ENCODE measurements at places on chromosomes 1 and 21. TPM values are rescaled to one million over a fixed set of nuclear protein-coding genes. Genes with fewer than 3 reads are reported as not detected.

The OR2T33 gene
- total RNA-seq, result not detected

The RBM34 gene
- total RNA-seq, result 58.9 TPM

The GREM2 gene
- 5.6 TPM for total RNA-seq

The ZBTB8B gene
- under 0.01 TPM for total RNA-seq

The KIAA0040 gene
- 1.1 TPM for total RNA-seq

The SFN gene
- total RNA-seq, result under 0.01 TPM

The SNX7 gene
- 78.9 TPM for total RNA-seq

The TACSTD2 gene
- total RNA-seq, result 0.29 TPM

The BTBD19 gene
- 21.4 TPM for total RNA-seq

The ZSWIM5 gene
- total RNA-seq, result 0.36 TPM

The S100A12 gene
- total RNA-seq, result not detected

The FH gene
- 97.8 TPM for total RNA-seq

DNA sequence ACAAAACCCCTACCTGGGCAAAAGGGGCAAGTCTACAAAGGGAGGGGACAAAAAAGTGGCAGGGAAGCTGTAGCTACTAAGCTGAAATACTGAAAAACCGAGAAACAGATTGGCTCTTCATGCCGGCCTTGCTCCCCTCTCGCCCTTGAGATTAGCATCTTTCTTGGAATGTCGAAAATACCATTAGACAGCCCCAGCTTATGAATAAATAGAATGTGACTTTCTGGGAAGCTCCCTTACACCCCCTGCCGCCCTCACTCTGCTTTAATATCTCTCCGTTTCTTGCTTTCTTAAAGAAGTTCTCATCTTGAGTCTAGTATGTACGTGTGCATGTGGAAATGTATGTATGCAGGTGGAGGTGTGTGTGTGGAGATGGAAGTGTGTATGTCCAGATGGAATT lies 14.1 kb downstream of the TRAF3IP3 start:
- no peaks in the 10 kb centered on the region for H3K27me3 ChIP-seq
- H3K4me3 ChIP-seq, result peak overlapping the region; percentile 18
- H3K27ac ChIP-seq, result peak overlapping the region; percentile 93
- DNase-seq, result no peak
- no peaks in the 10 kb centered on the region for H3K36me3 ChIP-seq

DNA sequence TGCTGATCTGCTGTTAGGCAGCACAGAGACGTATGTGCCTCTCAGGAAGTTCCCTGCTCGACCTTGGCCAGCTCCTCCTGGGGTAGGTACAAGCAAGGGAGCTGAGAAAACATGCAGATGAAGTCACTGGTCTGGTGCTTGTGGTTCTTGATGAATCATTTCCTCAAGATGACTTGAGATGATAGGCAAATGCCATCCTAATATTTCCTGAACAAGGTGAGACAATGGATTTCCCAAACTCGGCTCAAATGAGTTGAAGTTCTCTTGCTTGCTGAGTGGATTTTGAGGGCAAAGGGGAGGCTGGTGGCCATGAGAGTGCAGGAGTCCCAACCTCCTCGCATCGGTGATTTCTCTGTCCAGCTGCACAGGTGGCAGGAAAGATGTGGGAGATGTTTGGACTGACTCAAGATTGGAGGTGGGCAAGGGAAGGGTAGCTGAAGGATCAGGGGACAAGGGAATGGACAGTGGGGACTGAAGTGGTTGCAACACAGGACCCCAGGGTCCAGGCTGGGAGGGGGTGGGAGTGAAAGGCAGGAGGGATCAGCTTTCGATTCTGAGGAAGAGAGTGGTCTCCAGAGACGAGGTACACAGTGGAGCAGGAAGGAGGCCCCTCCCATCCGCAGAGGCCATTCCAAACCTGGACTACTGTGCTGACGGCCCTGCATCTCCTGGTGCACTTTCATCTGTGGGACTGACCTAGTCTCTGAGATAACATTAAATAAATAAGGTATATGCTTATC lies 63.9 kb downstream of the CAPN2 start:
- peaks cover 40% of the 10 kb centered on the region for H3K4me1 ChIP-seq
- H3K4me3 ChIP-seq, result no peak overlapping the region
- no peaks in the 10 kb centered on the region for H3K27me3 ChIP-seq
- H3K27ac ChIP-seq, result peak overlapping the region; percentile 48
- DNase-seq, result no peak

DNA sequence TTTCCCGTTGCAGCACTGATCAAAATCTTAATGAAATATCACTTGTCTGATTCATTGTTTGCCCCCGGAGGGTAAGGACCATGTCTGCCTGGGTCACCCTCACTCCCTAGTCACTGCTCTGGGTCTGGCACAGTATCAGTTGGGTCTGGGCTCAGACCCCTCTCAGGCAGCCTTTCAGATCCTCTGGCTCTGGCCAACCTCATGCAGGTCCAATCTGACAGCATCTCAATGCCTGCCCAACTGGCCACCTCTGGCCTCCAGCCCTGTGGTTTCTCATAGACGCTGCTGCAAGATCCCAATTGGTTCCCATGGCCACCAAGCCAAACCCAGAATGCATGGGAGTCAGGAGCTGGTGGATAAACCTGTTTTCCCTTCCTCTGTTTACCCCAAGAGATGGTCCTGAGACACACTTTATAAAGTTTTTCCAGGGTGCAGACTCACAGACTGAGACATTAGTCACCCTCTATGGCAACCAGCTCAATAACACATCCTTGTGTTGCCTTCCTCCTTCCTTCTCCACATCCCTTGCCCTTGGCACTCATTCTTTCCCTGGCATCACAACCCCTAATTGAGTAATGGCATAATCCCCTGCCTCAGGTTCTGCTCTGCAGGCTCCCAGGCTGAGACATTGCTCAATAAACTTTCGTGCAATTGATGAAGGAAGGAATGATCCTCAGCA lies 199.2 kb downstream of the GRIK3 start:
- no peaks in the 10 kb centered on the region for H3K36me3 ChIP-seq
- no peak overlapping the region for H3K4me3 ChIP-seq
- H3K27me3 ChIP-seq, result no peaks in the 10 kb centered on the region
- H3K27ac ChIP-seq, result no peak overlapping the region

DNA sequence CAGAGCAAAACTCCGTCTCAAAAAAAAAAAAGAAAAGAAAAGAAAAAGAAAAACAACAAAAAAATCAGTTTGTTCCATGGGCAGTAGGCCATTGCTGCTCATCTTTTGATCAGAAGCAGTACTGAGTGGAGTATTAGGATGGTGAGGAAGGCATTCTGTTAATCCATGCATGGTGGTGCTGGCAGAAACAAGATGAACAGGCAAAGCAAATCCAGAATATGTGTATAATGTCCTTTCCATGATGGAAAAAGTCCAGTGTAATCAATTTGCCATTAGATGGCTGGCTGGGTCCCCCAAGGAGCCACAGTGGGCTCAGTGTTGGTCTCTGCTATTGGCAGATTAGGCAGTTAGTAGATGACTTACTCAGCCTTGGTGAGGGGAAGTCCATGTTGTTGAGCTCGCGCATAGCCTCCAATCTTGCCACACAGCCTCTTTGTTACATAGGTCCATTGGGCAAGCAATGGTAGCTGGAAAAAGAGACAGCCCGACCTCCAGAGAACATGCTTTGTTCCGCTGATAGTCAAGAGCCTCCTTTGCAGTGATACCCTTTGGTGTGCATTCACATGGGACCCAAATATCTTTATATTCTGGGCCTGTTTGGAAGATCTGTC lies 23.3 kb downstream of the H3-3A start:
- no peak overlapping the region for H3K27ac ChIP-seq
- no peak overlapping the region for H3K4me3 ChIP-seq
- peak; percentile 54 for DNase-seq
- H3K36me3 ChIP-seq, result no peaks in the 10 kb centered on the region
- H3K4me1 ChIP-seq, result peaks cover 4% of the 10 kb centered on the region
- no peaks in the 10 kb centered on the region for H3K27me3 ChIP-seq

GRCh38 chr1:167555971-167556714 lies 2.6 kb upstream of the CREG1 start:
- H3K27me3 ChIP-seq, result peaks cover 3% of the 10 kb centered on the region
- H3K4me3 ChIP-seq, result no peak overlapping the region
- no peaks in the 10 kb centered on the region for H3K36me3 ChIP-seq
- DNase-seq, result peak; percentile 87
- H3K27ac ChIP-seq, result no peak overlapping the region

- H3K4me1 ChIP-seq, result peaks cover 28% of the 10 kb centered on the region
- no peaks in the 10 kb centered on the region for H3K27me3 ChIP-seq
- no peak overlapping the region for H3K27ac ChIP-seq
- no peak overlapping the region for H3K4me3 ChIP-seq
- no peaks in the 10 kb centered on the region for H3K36me3 ChIP-seq
Measured at GRCh38 chr1:64909031-64909430, 57.3 kb downstream of the JAK1 start.

GRCh38 chr1:53735261-53735660 lies 3.7 kb downstream of the GLIS1 start:
- DNase-seq, result peak; percentile 37
- no peak overlapping the region for H3K4me3 ChIP-seq
- peaks cover 77% of the 10 kb centered on the region for H3K4me1 ChIP-seq

- H3K4me1 ChIP-seq, result no peaks in the 10 kb centered on the region
- no peaks in the 10 kb centered on the region for H3K27me3 ChIP-seq
- H3K4me3 ChIP-seq, result no peak overlapping the region
- H3K27ac ChIP-seq, result no peak overlapping the region
- no peak for DNase-seq
Measured at GRCh38 chr21:26227130-26227529, 56.6 kb upstream of the APP start.

- no peaks in the 10 kb centered on the region for H3K36me3 ChIP-seq
- H3K4me3 ChIP-seq, result no peak overlapping the region
- no peak overlapping the region for H3K27ac ChIP-seq
- DNase-seq, result peak; percentile 36
Measured at GRCh38 chr1:182120411-182121258, 59.1 kb upstream of the ZNF648 start.

GRCh38 chr1:188089461-188089860 lies 1260.7 kb downstream of the PLA2G4A start:
- no peaks in the 10 kb centered on the region for H3K36me3 ChIP-seq
- no peak for DNase-seq
- peaks cover 6% of the 10 kb centered on the region for H3K4me1 ChIP-seq
- H3K27me3 ChIP-seq, result no peaks in the 10 kb centered on the region
- H3K4me3 ChIP-seq, result no peak overlapping the region

- DNase-seq, result no peak
- no peaks in the 10 kb centered on the region for H3K27me3 ChIP-seq
- H3K36me3 ChIP-seq, result no peaks in the 10 kb centered on the region
- no peaks in the 10 kb centered on the region for H3K4me1 ChIP-seq
Measured at GRCh38 chr1:213457733-213458132, 406.7 kb downstream of the RPS6KC1 start.

- no peaks in the 10 kb centered on the region for H3K27me3 ChIP-seq
- no peak for DNase-seq
- no peaks in the 10 kb centered on the region for H3K4me1 ChIP-seq
- no peaks in the 10 kb centered on the region for H3K36me3 ChIP-seq
- H3K27ac ChIP-seq, result no peak overlapping the region
Measured at GRCh38 chr1:160924791-160925651, 29.6 kb downstream of the ITLN2 start.

DNA sequence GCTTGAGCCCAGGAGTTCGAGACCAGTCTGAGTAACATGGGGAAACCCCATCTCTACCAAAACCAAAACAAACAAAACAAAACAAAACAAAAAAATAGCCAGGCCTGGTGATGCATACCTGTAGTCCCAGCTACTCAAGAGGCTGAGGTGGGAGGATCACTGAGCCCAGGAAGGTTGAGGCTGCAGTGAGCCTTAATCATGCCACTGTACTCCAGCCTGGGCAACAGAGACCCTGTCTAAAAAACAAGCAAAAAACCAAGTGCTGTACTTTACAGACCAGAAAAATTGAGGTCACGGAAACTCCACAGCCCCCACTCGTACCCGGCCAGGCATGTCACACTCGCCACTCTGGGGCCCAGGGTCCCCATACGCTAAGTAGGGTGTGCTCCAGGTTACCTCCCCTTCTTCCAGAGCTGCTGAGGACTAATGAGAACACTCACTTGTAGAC lies 22.9 kb downstream of the ATP2B4 start:
- H3K4me3 ChIP-seq, result no peak overlapping the region
- peak overlapping the region; percentile 30 for H3K27ac ChIP-seq

- H3K36me3 ChIP-seq, result no peaks in the 10 kb centered on the region
- no peak overlapping the region for H3K27ac ChIP-seq
Measured at GRCh38 chr21:40610345-40610744, 236.6 kb downstream of the DSCAM start.

DNA sequence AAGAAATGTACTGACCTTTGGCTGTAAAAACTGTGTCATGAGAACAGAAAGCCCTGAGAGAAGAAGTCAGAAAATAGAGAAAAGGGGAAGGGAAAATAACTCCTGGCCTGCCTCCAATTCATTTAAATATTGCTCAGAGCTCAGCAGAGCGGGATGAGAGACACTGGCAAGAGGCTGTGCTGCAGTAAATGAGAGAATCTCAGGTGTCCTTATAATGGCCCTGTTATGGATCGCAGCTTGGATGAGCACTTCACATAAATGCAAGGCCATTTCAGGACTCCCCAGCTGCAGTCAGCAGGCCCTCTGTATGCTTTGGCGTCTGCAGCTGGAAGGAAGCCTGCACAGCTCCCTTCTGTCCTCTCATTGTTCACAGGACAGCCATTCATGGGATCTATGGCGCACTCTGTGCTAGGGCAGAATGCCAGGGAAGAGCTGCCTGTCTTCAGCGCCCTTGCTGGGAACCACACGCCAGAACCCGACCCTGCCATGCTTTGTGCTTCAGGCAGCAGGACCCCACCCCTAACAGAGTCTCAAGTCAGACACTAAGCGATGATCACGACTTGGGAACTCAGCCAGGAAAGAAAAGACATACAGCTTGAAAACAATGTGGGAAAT lies 20.7 kb upstream of the ABCB10 start:
- no peaks in the 10 kb centered on the region for H3K36me3 ChIP-seq
- no peak for DNase-seq

DNA sequence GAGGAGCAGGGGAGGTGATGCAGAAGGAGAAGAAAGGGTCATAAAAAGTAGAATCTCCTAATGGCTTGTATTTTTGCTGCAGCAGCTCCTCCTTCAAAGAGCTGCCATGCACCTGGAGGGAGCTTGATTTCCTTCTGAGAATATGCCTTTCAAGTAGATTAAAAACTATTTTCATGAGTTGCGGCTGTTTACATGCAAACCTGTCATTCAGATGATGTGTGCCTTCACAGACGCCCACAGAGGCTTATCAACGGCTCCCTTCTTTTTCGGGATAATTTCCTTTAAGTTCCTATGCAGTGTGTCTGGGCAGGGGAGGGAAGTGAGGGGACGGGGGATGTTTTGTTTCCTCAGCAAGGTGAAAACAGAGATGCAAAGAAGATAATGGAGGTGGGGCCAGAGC lies 38.8 kb downstream of the TNR start:
- no peaks in the 10 kb centered on the region for H3K4me1 ChIP-seq
- DNase-seq, result no peak
- H3K4me3 ChIP-seq, result no peak overlapping the region

GRCh38 chr1:17502326-17502778 lies 37.1 kb upstream of the ARHGEF10L start:
- no peaks in the 10 kb centered on the region for H3K4me1 ChIP-seq
- no peaks in the 10 kb centered on the region for H3K36me3 ChIP-seq
- no peak overlapping the region for H3K27ac ChIP-seq
- peaks cover 2% of the 10 kb centered on the region for H3K27me3 ChIP-seq
- DNase-seq, result peak; percentile 96

Data from osteoblast (primary cell).